ENCODE measurements at places on chromosomes 5 and 9.

- DNase-seq, result peak; percentile 46
Measured at GRCh38 chr9:4489919-4490704, at the start of gene SLC1A1. TSS of gene SLC1A1 (plus strand) at chr9:4490468. CDS start at chr9:4490680, 212 bp downstream.

DNA sequence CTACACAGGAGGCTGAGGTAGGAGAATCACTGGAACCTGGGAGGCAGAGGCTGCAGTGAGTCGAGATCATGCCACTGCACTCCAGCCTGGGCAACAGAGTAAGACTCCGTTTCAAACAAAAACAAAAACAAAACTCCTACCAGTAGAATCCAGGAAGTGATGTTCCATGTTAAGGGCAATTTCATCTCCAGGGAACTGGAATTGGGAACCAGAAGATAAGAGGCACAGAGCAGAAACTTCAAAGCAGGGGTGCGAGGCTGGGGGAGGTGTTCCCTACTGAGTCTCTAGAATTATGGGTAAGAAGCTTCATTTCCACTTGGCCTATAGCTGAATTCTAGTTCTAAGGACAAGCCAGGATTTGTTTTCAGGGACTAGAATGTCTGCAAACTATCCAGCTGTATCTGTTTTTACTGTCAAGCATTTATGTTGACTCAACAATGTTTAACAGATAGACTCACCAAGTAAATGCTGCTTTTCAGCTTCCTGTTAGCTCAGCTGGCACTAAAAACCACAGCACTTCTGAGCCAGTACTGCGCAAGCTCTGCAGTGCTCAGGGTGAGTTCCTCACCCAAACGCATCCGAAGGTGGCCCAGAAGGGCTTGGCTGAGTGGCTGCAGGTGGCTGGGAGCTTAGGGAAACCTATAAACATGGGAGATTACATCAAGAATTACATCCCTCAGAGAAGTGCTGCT is 320.1 kb downstream of the MTRR start:
- DNase-seq, result no peak

- peak; percentile 40 for DNase-seq
Measured at GRCh38 chr9:110058304-110058953, 149.5 kb downstream of the C9orf152 start.

DNA sequence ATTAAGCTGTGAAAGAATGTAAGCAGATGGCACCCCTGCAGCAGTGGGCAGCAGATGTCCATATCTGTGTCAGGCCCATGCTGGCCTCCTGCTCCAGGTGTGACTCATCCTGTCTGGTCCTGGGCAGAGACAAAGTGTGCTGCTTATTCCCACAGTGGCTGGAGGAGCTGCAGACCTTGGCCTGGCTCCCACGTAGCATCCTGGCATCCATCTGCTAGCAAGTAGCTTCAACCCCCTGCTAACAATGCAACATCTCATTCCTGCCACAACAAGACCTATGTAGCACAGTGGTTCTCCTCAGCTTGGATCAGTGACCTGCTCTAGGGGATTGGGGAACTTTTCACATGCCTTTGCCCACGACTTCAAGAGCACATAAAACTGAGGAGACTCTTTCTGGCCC is 126.4 kb upstream of the SLC12A2 start:
- DNase-seq, result no peak

- no peak for DNase-seq
Measured at GRCh38 chr5:142412581-142412980, 87.8 kb upstream of the SPRY4 start.

- DNase-seq, result no peak
Measured at GRCh38 chr9:106356924-106357323, 506.0 kb upstream of the ZNF462 start.

DNA sequence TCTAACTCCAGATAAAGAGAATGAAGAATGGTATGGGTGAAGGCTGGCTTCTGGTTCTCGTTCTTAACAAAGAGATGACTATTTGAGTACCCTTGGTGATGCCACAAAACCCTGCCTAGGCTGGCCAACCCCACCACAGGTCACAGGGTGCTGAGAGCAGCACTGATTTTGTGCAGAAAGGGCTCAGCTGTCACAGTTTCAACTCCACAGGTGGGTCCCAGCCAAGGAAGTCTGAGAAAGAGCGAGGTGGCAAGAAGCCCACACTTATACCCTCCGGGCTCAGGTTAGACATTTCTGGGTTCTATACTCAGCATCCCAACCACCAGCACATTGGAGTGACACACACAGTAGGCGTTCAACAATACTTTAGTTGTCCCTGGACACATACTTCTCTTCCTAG is 118.1 kb downstream of the SLIT3 start:
- DNase-seq, result no peak

GRCh38 chr5:634191-634590 is 22.1 kb downstream of the CEP72 start:
- no peak for DNase-seq

DNA sequence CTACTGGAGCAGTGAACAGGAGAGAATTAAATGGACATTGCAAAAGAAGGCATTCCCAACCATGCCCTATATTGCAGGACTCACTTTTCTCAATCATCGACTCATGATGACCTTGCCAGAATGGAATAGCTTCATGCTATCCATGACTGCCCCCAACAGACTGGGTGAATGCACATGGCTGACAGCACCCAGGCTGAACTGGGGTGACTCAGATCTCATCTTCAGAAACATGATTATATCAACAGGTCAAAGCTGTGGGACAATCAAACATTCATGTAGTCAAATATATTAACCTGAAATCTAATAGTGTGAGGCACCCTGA is 34.7 kb upstream of the MIER3 start:
- no peak for DNase-seq

GRCh38 chr5:56088967-56089829 is 94.4 kb upstream of the IL6ST start:
- DNase-seq, result no peak

DNA sequence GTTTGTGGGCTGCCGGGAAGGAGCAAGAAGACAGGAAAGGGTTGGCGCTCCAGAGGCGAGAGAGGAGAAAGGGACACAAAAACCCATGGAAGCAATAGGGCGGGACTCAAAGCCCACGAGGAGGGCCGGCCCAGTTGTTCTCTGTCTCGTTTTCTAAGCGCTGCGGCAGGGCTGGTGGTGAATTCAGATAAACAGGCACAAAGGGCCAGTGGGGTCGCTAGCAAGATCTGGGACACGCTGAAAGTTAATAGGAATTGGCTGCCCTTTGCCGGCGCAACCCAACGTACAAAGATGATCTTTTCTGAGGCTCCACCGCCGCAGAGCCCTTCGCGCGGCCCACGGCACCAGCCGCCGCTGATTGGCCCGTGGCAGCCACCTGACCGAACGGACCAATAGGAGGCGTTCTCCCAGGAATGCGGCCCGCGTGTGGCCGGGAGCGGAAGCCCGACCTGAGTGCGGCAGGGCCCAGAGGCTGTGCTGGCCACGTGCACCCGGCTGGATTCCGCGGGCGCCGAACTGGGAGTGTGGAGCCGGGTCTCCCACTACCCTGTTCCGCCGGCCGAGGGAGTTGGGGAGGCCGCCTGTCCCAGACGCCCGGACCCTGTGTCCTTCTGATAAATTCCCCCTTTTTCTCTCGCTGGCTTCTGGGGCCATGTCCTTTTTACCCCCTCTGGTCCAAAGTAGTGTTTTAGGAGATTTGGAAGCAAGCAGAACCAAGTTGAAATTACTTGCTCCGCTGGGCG is 16.8 kb upstream of the NSD1 start:
- DNase-seq, result peak; percentile 93

DNA sequence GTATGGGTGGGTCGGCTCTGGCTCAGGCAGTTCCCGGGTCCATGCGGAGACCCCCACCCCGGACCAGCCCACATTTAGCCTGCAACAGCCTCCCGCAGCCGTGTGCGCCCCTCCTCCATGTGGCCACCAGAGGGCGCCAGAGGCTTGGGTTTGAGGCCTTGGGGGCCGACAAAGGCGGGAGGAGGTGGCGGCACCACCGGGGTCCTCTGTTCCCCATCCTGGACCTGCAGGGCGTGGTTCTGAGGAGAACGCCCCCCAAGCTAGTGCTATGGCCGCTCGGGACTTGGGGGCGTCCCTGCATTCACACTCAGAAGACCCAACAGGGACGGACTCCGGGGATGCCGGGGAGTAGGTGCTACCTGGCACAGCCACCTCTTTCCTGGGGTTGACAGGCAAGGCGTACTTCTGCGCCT is 16.5 kb downstream of the ASS1 start:
- DNase-seq, result peak; percentile 66

DNA sequence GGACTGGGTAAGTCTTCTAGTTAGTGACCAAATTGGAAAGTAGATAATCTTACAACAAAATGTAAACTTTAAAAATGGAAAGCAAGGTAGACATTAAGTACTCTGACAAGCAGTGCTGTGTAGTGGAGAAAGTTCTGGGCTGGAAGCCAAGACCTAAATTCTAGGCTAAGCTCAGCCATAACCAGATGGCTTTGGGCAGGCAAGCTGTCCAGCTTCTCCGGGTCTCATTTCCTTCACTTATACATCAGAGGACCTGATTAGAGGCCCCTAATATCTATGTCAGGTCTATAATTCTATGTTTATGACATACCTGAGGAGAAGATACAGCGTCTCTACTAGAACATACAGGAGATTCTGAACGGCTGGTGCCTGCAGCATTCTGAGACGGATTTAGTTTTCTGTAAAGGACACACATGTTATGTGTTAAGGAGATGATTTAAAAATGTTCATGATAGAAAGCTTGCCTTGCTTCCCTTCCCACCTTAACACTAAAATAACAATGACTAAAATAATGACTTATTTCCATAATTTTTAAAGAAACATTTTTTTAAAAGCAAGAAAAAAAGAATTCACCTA is 61.2 kb downstream of the ELL2 start:
- DNase-seq, result peak; percentile 60

GRCh38 chr9:128611600-128612394 is 44.9 kb downstream of the DYNC2I2 start:
- no peak for DNase-seq

DNA sequence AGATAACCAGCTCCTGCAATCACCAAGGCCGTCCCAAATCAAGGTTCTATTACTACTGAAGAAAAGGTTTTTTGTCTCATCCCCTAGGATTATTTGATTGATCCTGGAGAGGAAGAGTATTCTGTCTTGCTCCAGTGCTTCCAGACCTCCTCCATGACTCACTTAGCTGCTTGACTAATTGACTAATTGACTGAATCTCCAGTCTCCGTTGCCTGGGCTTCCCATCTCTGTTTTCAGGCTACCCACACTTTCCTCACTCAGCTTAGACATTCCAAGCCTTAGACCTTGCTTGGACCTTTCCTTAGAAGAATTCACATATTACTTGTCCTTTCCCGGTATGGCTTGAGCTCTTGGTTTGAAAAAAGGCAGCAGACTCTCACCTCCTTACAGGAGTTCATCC is 60.6 kb downstream of the FRMD3 start:
- no peak for DNase-seq

DNA sequence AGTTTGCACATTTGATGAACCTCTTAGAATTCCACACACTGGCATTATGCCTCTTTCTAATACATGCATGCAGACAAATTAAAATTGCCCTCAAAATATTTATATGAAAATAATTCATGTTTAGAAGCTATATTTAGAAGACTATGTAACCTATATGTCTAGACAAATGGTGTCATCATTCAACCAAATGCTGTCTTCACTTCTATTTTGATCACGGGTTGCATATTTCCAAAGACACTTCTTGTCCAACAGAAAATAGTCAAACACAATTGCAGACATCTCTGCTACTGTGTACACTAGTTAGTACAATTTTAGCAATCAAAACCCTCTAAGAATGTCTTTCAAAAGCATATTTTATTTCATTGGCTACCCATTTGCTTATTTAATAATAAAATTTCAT is 114.0 kb downstream of the FBXO38 start:
- no peak for DNase-seq

DNA sequence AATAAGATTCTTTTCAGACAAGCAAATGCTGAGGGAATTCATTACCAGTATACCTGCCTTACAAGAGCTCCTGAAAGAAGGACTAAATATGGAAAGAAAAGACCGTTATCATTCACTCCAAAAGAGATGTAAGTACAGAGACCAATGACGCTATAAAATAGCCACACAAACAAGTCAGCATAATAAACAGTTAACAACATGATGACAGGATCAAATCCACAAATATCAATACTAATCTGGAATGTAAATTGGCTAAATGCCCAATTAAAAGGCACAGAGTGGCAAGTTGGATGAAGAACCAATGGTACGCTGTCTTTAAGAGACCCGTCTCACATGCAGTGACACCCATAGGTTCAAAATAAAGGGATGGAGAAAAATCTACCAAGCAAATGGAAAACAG is 349.6 kb upstream of the MPDZ start:
- no peak for DNase-seq

DNA sequence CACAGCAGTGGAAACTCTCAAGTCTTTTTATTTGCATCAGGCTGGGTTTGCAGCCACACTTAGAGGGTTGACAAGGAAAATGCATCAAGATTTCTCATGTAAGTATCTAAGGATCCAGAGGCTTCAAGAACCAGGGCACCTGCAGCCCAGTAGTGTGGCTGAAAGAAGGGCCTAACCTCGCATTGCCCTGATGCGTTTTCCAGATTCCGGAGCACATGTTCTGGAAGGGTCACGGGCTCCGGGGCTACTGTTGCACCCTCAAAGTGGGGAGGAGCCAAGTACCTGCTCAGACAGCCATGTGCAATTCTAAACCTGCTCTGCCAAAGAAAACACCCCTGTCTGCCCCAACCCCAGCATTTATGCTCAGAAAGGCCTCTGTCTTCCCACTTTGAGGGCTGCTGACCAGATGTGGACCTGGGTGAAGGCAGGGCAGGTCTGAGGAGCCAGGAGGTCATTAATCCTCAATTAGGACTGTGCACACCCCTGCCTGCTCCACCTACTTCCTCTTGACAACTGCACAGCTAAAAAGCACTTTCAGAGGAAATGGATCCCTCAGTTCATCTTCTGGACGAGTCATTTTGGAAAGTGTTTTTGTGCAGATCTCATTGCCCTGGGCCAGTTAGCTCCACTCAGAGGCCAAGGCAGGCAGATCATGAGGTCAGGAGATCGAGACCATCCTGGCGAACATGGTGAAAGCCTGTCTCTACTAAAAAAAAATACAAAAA is 110.7 kb downstream of the SAXO1 start:
- DNase-seq, result no peak

DNA sequence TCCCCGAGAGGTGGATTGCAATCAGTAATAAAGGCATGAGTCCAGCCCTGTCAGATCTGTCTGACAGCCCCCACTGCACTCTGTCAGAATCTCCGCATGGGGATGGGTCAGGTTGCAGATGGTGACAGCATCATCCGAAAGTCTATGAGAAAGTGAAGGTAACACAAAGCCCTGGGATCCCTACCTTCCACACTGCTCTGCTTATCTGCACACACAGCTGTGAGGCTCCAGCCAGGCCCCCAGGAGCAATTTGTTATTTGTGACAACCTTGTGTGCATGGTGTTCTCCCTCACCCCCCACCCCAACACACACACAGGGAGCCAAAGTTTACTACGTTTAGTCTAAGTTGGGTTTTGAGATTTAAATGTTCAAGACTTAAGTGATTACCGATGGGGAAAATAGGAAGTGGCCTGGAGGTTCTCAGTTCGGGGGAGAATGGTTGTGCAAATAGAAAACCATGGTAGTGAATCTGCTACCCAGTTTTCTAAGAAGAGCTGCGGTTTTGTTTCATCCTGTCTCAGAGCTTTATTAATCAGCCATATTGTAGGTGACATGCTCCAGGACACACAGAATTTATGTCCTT is 92.7 kb downstream of the SV2C start:
- no peak for DNase-seq

GRCh38 chr9:37466037-37466709 is 923 bp upstream of the ZBTB5 start:
- DNase-seq, result peak; percentile 92
